ENCODE measurements at places on chromosomes 5 and 9.

- no peak for DNase-seq
Measured at GRCh38 chr5:80904533-80905187, 55.5 kb upstream of the RASGRF2 start.

DNA sequence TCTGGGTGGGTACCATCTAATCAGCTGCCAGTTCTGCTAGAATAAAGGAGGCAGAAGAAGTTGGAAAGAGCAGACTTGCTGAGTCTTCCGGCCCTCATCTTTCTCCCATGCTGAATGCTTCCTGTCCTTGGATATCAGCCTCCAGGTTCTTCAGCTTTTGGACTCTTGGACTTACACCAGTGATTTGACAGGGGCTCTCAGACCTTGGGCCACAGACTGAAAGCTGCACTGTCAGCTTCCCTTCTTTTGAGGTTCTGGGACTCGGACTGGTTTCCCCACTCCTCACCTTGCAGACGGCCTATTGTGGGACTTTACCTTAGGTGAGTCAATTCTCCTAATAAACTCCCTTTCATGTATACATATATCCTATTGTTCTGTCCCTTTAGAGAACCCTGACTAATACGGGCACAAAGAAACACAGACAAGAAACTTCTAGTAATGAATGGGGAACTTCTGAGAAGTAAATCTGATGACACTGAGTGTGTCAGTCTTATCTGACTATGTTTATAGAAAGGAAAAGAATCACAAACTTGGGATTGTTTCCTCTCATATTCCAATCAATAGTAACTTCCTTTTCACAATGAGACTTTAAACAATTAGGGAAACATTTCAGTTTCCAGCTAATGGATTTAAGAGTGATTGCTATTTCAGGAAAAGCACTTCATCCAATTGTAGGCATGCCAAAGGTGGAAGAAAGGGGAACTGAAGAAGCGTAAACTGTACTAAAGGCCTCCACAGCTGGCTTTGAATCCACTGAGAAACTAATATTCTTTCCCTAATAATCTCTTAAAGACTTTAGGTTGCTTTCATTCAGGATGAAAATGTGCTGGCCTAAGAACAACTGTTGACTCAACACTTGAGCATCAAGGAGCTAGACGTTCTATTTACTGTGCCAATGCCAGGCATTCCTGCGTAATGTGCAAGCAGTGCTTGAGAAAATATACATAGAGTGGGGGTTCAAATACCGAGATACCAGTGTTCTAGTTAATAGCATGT, 127.9 kb upstream of the PTGER4 start:
- DNase-seq: no peak

GRCh38 chr5:175387144-175387543, 56.8 kb downstream of the DRD1 start:
- DNase-seq: no peak

DNA sequence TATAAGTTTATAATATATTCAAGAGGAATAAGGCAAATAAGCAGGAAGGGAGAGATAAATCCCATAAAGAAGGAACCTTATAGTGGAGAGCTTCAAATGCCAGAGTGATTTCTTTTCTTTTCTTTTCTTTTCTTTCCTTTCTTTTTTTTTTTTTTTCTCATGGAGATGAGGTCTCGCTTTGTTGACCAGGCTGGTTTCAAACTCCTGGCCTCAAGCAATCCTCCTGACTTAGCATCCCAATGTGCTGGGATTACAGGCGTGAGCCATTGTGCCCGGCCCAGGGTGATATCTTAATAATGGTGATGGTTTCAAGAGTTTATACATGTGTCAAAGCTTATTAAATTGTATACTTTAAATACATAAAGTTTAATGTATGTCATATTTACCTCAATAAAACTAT, 19.6 kb upstream of the FOCAD start:
- no peak for DNase-seq

GRCh38 chr9:116506685-116507084, 180.4 kb upstream of the TRIM32 start:
- DNase-seq: no peak

DNA sequence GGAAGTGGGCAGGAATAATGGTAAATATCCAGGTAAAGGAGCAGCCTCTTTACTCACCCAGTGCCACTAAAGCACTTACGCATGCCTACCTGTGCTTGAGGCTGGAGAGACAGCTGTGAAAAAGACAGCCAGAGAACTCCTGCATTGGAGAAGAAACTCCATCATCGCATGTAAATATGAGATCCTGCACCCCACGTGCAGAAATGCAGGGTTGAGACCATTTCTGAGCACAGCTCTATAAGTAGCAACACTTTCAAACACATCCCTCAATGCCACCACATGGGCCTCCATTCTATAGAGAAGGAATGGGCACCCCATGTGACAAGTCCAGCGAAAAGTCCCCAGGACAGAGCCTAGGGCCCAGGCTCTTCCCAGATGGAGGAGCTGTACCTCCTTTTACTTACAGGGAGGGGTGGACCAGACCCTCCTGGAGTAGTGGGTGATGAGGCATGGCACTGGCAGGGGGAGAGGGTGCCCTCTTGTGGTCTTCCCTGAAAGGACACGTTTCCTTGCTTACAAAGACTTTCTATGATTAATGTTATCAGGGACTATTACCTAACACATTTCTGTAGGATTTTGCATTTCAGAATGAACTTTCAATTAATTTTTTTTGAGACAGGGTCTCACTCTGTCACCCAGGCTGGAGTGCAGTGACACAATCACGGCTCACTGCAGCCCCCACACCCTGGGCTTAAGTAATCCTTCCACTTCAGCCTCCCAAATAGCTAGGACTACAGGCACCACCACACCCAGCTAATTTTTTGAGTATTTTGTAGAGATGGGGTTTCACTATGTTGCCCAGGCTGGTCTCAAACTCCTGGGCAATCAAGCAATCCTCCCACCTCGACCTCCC, 55.3 kb upstream of the IL17B start:
- DNase-seq: peak; percentile 9

GRCh38 chr5:94969174-94969573, 315.7 kb downstream of the MCTP1 start:
- no peak for DNase-seq

DNA sequence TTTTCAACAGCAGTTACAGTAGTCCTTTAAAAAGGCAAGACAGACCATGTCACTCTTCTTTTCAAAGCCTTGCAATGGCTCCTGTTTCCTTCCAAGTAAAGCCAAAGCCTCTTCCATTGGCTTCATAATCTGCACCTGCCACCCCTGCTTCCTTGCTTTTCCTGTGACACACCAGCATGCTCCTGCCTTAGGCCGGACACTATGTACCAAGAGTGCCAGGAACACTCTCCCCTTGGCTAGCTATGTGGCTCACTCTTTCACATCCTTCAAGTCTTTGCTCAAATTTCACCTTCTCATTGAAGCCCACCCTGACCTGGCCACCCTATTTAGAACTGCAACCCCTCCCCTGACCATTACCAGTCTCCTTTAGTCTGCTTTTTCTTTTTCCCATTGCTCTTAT, 22.2 kb upstream of the TRAF1 start:
- DNase-seq: no peak

DNA sequence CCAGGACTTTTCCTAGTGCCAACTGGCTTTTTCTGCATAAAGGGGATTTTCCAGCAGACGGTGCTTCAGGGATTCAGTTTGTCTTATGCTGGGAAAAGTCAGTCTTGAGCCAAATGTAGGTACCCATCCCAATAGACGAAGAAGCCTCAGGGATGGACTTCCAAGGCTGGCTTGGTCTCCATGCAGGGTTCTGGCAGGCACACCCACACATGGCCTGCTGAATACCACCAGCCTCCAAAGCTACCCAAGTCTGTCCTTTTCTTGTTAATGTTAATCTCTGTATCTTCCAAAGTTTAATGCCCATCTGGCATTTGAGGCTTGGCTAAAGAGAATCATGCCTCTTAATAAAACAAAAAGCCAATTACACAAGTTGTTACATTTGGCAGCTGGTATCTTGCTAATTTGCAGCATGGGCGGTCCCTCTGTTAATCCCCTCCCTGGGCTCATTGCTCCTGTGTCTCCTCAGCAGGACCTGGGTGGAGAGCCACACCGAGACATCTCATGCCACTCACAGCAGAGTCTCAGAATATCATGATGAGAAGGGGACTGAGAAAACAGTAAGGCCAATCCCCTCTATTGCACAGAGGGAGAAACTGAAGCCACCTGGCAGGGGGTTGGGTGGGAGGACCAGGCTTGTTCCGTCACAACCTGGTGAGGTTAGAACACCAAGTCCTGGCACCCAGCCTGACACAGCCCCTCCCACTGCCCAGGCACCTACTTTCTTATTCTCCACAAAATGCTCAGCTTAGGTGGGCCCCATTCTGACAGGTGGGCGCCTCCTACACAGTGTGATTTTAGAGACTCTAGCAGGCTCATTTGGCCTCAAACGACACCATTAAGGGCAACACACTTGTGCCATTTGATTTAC, 243.2 kb downstream of the FSTL4 start:
- DNase-seq: no peak

Data from NCI-H1092 (cell line).